Stimulated activated CD8-positive, alpha-beta memory T cell treated with anti-CD3 and anti-CD28 coated beads, Interleukin-2, amount 100 ng/mL, for 48 hours (primary cell): ENCODE measurements at places on chromosomes 5 and 9.

GRCh38 chr9:121676926-121677325 is 25.5 kb downstream of the DAB2IP start:
- no peak for DNase-seq

- DNase-seq = no peak
These were observed 11.4 kb upstream of the GRPEL2 start for GRCh38 chr5:149333711-149334443.

GRCh38 chr5:68457285-68457684 is 241.7 kb downstream of the PIK3R1 start:
- no peak for DNase-seq

DNA sequence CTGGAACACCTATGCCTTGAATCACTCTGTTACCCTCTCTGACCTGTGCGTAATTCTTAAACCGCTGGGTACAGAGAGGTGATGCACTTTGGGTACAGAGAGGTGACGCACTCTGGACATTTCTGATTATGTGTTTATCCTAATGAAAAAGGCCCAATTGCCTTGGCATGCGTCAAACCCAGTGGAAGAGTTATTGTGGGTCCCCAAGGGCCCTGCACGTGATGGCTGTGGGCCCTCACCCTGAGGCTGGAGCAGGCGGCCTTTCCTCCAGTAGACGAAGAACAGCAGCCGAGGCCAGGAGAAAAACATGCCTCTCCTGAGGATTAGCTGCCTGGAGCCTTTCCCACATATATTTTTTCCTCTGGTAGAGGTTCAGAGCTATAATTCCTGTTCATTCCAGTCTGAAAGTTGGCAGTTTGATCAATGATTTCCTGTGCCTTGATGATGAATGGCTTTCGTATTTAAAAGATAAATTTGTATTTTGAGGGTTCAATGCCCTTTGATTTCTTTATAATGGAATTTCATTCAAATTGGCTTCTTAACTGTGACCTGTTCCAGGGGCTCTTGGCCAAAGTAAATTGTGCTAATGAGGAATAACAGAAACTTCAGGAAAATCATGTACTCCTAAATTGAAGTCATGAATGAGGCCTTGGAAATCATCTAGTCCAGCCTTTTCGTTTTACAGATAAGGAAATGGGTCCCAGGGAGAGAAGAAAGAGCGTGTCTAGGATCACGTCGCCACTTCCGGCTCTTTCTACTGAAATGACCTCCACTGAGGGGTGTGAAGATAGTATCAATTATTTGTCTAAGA is 22.8 kb downstream of the ACER2 start:
- DNase-seq = no peak

GRCh38 chr9:134492281-134492691 is 149.3 kb upstream of the COL5A1 start:
- DNase-seq = no peak

DNA sequence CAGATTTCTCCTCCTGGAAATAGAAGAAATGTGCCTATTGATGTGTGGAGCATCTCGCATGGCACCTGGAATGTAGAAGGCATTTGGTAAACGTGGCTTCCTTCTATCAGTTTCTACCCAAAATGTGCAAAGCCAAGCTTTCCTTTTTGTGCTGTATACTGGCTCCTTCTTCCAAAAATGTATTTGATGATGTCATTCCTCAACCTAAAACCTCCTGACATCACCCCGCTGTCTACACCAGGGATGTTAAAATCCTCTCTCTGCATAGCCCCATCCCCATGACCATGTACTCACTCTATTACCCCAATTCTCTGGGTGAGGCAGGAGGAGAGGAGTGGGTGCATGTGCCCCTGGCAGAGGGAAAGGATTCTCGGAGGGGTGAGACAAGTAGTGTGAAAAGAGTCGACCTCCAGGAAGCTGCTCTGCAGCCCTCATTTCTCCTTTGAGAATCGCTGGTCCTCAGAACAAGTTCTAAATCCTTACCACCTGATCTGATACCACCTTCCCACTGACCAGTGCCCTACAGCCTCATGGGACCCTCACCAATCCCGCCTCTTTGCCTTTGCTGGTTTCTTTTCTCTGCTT is 11.7 kb upstream of the MED10 start:
- DNase-seq = no peak

- DNase-seq = no peak
These were observed 313.7 kb downstream of the NR2F1-AS1 start for GRCh38 chr5:93267276-93267675.

DNA sequence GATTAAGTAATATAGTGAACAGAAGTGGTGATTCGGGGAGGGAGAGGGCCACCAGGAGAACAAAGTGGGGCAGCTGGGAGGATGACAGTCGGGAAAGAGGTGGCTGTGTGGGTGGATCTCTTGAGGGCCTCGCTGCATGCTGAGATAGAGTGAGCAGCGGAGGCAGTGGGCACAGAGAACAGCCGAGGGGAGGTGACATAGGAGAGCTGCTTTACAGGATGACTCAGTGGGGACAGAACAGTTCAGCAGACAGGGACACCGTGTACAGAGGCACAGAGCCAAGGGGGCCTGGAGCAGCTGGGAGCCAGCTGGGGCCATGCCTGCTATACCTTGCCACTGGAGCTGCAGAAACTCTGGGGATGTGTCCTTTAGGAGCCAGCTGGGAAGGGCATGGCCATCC is 273.9 kb downstream of the GADD45G start:
- DNase-seq = no peak

DNA sequence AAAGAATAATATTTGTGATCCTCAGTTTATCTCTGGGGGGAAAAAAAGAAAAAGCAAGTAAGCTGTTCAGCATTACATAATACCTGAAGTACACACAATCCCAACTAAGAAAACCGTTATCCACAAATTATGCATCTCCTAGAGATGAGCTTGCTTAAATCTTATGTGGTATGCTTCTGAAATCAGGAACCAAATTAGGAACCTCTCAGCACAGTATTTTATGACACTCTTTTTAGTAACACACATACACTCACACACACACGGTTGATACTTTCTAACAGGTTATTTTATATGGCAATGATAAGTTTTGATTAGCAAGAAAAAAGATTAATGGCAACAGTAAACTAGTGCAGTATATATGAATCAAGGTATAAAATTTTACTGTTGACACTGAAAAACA is 1.2 kb upstream of the ZNF510 start:
- no peak for DNase-seq

DNA sequence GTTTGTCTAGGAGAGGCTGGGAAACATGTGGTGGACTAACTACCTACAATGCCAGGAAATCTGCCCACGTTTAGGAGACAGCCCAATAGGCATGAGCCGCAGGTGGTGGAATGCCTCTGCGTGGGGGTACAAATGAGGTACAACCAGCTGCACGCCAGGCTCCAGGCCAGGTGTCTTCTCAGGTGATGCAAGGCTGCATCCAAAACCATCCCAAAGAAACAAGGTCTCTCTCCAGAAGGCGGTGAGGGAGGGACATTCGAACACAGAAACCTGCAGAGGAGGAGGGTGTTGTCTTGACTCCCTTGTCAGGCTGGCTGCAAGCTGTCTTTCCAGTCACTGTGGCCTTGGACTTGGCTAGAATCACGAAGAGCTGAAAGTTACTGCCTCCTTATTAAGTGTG is 11.6 kb downstream of the ANKH start:
- DNase-seq = no peak

GRCh38 chr5:181160-181559 is 10.1 kb upstream of the LRRC14B start:
- no peak for DNase-seq

- no peak for DNase-seq
These were observed 8.2 kb downstream of the ACSL6 start for GRCh38 chr5:132003170-132003744.

- DNase-seq = peak; percentile 46
These were observed 129.9 kb downstream of the RXRA start for GRCh38 chr9:134455934-134456755.

DNA sequence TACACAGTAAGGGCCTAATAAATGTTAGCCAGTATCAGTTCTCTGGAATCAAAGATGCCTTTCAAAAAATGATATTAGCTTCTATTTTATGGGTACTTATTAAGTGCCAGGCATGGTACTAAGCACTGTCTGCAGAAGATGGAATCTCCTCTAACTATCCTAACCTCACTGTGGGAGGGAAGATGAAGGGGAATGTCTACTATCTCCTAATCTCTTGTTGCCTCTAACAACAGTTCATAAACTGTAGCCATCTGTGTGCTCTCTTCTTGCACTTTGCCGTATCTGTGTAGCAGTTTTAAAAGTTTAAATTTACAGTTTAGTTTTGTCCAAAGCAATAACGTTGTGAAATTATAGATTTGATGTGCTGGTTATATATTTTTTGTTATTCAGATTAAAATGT is 99.6 kb upstream of the CCDC112 start:
- no peak for DNase-seq

DNA sequence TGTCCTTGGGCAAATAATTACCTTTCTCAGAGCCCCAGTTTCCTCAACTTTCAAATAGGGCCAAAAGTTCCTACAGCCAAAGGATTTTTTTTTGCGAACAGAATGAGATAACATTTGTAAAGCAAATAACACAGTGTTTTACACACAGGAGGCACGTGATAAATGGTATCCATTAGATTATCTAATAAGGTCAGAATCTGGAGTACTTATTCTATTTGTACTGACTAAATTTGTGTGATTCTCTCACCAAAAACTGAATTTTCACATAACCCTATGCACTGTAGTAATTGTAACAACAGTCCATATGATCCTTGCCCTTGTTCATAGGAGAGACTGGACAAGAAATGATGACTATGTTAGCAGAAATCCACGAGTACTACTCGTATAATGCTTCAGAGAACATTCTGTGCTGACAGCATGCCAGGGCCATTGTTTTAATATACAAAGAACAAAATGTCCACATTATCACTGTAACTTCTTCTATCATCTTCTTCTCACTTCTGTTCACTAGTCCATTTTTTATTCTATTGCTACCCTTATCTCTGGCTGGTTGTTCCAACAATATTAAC is 13.9 kb upstream of the FEM1C start:
- DNase-seq = no peak

- DNase-seq = no peak
These were observed 16.1 kb upstream of the TMED7 start for GRCh38 chr5:115641948-115642347.

DNA sequence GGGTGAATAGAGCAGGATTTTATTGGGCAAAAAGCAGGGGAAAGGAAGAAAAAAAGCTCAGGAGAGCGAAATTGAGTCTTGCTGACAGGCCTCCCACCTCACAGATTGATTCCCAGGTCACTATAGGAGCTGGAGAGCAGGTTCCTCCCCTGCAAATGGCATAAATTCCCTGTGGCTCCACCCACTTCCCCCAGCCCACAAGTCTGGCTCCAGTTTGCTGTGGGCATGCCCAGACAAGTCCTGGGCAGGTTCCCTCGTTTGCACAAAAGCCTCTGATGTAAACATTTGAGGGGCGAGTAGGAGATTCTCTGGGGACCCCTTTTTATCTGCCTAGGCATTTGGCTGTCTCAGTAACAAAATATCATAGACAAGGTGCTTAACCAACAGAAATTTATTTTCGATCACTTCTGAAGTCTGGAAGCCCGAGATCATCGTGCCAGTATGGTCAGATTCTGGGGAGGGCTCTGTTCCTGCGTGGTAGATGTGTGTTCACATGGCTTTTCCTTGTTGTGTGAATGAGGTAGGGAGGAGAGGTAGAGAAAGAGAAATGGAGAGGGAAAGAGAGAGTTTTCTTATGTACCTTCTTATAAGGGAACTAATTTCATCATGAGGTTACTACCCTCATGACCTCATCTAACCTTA is 614.5 kb downstream of the MAT2B start:
- DNase-seq = no peak

GRCh38 chr5:161676103-161676502 is 9.4 kb upstream of the GABRA6 start:
- DNase-seq = no peak

DNA sequence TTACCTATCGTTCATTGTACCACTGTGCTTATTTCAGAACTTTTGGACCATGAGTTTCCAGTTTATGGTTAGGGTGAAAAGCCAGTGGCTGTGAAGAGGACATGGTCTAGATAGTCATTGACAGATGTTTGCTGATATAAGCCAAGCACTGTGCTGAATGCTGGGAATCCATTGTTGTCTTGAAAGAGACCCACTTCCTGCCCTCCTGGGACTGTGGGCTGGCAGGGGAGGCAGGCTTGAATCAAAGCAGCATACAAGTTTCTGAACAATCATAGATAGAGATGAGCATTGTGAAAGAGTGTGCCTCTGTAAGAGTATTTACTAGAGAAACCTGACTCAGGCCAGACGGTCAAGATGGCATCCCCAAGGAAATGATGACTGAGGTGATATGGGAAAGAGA is 73.4 kb downstream of the NMUR2 start:
- no peak for DNase-seq

- DNase-seq = no peak
These were observed 90.9 kb upstream of the COX7C start for GRCh38 chr5:86526811-86527348.

DNA sequence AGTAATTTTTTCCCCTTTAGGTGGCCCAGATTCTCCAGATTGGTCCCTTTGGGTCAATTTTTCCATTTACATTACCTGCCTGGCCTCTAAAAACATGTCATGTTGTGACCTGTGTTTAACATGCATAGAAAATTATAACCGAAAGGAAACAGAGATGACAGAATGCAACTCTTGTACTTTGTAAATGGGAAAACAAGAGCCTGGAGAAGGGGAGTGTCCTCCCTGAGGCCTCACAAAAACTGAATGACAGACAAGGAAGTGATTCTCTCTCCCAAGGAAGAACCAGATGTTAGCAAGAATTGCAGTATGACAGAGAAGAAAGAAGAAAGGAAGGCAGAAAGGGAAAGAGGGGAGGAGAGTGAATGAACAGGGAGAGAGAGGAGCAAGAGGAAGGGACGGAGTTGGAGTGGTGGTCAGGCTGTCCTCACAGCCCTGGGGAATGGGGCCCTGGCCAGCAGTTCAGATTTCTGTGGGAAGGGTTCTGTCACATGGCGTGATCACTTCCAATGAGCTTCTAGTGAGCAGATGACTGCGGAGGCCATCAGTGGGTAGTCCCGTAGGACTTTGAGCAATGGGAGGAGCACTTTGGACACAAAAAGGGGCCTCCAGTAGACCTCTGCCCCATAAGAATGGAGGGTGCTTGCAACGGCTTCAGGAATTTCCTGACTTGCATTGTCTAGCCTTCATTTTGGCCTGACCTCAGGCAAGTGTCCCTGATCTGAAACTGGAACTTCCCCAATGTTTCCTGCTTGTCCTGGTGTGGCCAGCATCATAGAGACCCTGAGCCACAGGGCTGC is 31.6 kb downstream of the ABLIM3 start:
- no peak for DNase-seq

GRCh38 chr5:60685700-60686099 is 14.3 kb downstream of the DEPDC1B start:
- no peak for DNase-seq

- no peak for DNase-seq
These were observed 9.5 kb downstream of the MTRR start for GRCh38 chr5:7878381-7878873.

DNA sequence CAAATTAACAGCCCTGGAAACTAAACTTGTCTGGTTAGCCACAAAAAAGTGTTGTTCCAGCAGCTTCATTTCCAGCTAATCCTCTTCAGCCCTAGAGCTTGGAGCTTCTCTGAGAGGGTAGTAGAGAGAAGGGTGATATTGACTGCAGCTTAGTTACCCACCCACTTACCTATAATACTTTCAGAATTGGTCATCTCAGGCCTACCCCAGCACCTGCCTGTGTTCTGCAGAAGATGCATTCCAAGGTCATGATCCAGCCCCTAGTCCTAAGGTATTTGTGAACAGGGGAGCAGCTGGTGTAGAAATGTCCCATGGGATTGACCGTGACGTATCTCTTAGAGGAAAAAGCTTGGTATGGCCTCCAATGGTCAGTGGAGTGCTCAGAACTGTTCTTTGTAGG is 289.0 kb downstream of the NR3C1 start:
- no peak for DNase-seq

- DNase-seq = no peak
These were observed 2.2 kb downstream of the UNC5A start for GRCh38 chr5:176812269-176813259.

- peak; percentile 17 for DNase-seq
These were observed 47.8 kb downstream of the ERGIC1 start for GRCh38 chr5:172881691-172882370.
